ENCODE measurements at places on chromosomes 13 and 19.

DNA sequence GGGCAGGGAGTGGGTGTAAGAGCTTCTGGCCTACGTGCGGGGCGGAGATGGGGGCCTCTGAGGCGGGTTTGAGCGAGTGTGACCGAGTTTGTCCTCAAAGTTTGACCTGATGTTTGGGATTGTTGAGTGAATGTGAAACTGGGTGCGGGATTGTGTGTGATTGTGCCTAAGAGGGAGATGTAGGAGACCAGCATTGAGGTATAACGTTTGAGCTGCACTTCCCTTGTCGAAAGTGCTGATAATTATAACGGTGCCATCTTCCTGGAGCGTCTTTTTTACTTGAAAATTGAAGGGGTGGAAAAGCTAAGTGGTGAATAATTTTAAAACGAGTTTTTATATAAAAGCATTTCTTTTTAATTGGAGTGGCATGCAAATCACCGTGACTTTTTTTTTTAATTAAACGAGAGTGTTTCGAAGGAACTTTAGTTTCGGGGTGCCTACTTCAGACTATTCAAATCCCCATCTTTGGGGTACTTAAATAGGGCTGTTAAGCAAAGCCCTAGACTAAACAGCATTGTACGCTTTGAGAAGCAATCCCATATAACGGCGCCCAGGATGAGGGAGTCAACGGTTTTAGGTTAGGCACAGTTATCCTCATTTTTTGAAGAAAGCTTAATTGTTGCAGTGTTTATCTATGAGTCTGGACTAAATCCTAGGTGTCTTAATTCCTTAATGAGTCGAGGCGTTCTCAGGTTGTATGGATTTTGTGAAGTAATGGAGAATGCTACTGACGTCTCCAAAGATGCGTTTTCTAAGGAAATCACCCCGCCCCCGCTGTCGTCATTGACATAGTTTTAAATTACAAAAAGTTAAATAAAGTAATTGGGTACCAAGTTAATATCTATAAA lies 594 bp downstream of the ZNF146 start:
- peak overlapping the region; percentile 79 for H3K4me3 ChIP-seq
- no peaks in the 10 kb centered on the region for H3K4me1 ChIP-seq
- DNase-seq = peak; percentile 16
- H3K36me3 ChIP-seq = no peaks in the 10 kb centered on the region

- DNase-seq = no peak
- H3K27me3 ChIP-seq = no peaks in the 10 kb centered on the region
- no peaks in the 10 kb centered on the region for H3K4me1 ChIP-seq
- no peaks in the 10 kb centered on the region for H3K36me3 ChIP-seq
- H3K4me3 ChIP-seq = no peak overlapping the region
These were observed 862.8 kb downstream of the PCDH9 start for GRCh38 chr13:66367356-66367755.

DNA sequence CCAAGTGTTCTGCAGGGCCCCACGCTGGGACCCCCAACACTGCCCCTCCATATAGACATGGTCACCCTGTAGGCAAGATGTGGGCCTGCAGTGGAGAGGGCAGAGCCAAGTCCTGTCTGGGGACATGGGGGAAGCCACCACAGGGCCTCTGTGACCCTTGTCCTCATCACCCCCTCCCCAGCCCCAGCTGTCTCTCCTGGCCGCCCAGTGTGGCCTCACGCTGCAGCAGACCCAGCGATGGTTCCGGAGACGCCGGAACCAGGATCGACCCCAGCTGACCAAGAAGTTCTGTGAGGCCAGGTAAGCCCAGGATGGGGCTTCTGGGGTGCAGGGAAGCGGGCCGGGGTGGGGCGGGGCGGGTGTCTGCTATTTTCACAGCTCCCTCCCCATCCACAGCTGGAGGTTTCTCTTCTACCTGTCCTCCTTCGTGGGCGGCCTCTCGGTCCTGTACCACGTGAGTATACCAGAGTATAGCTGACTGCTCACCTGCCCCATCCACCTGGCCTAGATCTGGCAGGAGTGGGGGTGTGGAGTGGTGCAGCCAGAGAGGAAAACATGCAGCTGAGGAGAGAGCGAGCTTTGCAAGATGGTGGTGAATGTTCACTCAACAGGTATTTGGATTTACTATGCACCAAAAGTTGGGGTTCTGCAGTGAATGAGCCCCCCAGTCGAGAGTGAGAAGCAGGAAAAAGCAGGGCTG lies 46.4 kb downstream of the CERS4 start:
- H3K27me3 ChIP-seq = no peaks in the 10 kb centered on the region
- no peaks in the 10 kb centered on the region for H3K36me3 ChIP-seq
- no peak for DNase-seq
- no peak overlapping the region for H3K4me3 ChIP-seq
- H3K4me1 ChIP-seq = no peaks in the 10 kb centered on the region

- H3K4me3 ChIP-seq = no peak overlapping the region
- H3K36me3 ChIP-seq = no peaks in the 10 kb centered on the region
- no peak for DNase-seq
- H3K4me1 ChIP-seq = no peaks in the 10 kb centered on the region
These were observed 872.1 kb upstream of the PCDH20 start for GRCh38 chr13:62287764-62288163.

- peak; percentile 69 for DNase-seq
- no peaks in the 10 kb centered on the region for H3K36me3 ChIP-seq
- peak overlapping the region; percentile 63 for H3K4me3 ChIP-seq
These were observed 1.1 kb downstream of the FOXO1 start for GRCh38 chr13:40665126-40666044.

DNA sequence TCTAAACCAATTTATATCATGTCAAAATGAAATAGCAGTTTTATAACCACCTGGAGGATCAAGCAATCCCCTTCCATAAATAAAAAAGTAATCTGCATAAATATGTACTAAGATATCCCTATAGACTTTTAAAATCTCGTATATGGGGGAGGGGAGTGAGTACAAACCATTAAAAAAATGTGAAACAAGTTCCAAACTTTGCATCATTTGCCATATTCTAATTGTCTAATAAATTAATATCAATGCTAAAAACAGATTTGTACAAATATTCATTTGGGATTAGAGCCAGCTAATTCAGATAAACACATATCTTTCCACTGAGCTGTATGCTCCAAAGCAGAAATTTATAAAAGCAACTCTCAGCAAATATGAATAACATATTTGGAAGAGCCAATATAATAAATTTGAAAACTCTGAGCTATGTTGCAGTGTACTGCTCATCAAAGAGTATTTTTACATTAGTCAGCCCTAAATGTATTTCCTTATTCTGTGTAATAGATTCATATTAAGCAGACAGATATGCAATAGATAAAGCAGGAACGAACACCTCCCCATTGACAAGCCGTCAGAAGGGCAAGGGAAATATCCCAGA lies 970.2 kb downstream of the EFNB2 start:
- no peak overlapping the region for H3K27ac ChIP-seq
- H3K4me3 ChIP-seq = no peak overlapping the region
- H3K36me3 ChIP-seq = no peaks in the 10 kb centered on the region
- 0 out of 2 replicates have a peak, but pooled peaks cover 3% of the 10 kb centered on the region for H3K4me1 ChIP-seq
- no peaks in the 10 kb centered on the region for H3K27me3 ChIP-seq
- no peak for DNase-seq

- no peaks in the 10 kb centered on the region for H3K4me1 ChIP-seq
- no peak overlapping the region for H3K4me3 ChIP-seq
- H3K27me3 ChIP-seq = no peaks in the 10 kb centered on the region
- DNase-seq = no peak
- no peaks in the 10 kb centered on the region for H3K36me3 ChIP-seq
- no peak overlapping the region for H3K27ac ChIP-seq
These were observed 955.7 kb upstream of the SLC10A2 start for GRCh38 chr13:104021806-104022397.

Measured in Caco-2 (cell line).